ENCODE measurements at places on chromosomes 1 and 21.

- no peak for DNase-seq
These were observed 5.8 kb downstream of the IBA57 start for GRCh38 chr1:228171221-228171891.

- DNase-seq = no peak
These were observed 1.5 kb downstream of the ITSN1 start for GRCh38 chr21:33643658-33644311.

DNA sequence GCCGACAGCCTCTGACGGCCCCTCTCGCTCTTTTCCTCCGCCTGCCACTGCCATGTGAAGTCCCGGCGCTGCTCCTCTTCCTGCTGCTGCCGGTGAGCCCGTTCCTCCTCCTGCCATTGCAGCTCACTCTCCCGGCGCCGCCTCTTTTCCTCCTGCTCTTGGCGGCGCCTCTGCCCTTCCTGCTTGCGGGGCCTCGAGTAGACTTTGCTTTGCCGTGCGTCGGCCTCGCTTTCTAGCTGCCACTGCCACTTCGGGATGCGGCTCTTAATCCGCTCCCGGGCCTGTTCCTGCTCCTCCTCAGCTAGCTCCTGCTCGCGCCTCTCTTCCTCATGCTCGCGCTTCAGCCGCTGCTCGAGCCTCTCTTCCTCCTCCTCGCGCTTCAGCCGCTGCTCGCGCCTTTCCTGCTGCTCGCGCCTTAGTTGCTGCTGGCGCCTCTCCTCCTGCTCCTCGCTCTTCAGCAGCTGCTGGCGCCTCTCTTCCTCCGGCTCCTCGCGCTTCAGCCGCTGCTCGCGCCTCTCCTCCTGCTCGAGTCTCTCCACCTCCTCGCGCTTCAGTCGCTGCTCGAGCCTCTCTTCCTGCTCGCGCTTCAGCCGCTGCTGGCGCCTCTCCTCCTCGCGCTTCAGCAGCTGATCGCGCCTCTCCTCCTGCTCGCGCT lies 4.3 kb downstream of the TCHH start:
- DNase-seq = no peak

DNA sequence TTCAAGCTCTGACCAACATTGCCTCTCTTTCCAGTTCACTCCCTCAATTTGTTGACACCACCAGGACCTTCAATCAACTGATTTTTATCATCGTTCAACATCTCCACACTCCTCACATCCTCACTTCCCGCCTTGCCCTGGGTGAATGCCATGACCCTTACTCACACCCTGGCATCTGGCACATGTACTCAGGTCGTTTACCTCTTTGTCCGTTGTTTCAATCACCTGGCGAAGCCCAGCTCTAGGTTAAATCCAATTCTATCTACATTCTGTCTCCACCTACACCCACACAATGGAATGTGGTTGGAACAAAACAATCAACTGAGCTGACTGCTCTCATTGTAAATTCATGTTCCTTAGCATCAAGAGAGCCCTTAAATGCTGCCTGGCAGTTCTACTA lies 24.2 kb upstream of the TBX15 start:
- DNase-seq = no peak

DNA sequence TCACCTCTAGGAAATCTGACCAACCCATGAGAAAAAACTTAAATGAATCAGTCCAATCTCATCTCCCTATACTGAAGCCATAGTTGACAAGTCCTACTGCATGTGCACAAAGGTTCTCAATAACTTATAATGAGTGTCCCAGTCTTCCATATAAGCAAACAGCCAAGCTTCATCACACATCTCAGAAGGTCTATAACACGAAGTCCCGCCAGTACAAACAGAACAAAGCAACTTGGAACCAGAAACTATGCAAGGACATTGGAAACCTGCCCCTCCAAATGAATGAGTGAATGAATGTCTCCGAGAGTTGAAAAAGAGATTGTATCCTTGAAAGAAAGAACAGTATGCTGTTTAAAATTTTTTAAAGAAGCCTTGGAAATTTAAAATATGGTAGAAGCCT lies 53.6 kb upstream of the IPO9 start:
- DNase-seq = no peak

GRCh38 chr1:9207715-9208114 lies 26.9 kb upstream of the H6PD start:
- no peak for DNase-seq

DNA sequence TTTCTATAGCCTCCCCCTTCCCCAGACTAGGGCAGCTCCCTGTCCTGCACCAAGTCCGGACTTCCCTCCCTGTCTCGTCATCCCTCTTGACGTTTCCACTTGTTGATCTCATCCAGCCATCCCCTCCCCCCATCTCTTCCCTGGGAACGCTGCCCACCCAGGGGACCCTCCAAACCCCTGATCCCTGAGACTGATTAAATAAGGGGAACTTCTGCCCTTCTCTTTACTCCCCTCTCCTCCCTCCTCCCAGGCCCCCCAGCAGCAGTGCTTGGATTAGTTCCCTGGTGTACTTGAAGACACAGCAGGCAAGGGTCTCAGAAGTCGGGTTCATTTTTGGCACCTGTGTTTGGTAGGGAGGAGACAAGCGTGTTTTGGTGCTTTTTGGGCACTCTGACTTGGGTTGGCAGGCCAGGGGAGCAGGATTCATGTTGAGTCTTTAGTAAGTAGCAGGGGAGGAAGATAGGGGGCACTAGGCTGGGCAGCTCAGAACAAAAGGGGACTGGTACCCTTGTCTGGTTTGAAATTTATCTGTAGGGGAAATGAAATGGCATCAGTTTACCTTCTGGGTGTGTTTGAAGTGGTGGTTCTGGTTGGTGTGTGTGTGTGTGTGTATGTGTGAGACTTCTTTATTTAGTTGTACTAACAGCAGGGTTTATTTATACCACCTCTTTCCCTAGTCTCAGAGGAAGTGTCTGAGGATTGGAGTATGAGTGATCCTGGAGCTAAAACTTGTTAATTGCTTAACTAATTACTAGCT lies 11.1 kb downstream of the VANGL2 start:
- DNase-seq = no peak

DNA sequence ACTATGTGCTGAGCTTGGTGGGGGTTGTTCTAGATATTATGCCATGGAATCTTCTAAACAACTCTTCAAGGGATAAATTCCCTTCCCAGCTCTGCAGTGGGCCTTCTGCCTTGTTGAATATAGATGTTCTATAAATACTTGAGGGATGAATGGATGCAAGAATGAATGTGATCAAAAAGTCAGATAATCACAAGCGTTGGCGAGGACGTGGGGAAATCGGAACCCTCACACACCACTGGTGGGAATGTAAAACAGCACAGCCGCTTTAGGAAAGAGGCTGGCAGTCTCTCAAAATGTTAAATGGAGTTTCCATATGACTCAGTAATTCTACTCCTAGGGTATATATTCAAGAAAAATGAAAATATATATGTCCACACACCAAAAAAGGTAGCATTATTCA lies 19.0 kb downstream of the SDC3 start:
- DNase-seq = no peak

DNA sequence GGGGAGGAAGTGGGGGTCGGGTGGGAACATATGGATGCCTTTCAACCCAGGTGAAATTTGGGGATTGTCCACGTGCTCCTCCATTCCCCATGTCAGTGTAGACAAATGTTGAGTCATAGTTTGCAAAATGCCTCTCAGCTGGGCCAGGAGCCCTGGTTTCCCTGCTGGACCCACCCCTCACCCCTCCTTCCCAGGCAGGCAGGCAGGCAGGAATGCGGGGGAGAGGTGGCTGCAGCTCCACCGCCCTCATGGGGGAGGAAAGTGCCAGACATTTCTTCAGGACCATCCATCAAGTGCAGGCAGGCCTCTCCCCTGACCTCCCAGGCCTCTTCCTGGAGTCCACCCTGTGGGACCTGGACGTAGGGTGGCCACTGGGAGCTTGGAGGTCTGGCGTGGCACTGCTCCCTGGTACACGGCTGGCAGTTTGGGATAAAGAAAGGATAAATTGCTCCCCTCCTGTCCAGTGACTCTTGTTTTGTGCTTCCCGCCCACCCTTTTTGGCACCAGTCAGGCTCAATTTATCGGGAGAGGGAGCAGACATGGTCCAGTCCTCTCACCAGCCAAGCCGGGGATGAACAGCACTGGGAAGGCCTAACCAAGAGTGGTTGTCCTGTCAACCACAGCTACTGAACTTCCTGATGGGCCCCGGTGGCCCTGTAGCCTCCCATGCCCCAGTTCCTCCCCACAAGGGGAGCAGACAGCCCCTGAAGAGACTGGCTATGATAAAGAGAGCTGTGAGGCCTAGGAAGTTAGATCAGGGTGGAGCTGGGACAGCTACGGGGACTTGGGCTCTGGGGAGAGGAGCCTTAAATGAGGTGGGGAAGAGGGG lies 18.9 kb downstream of the NPR1 start:
- DNase-seq = peak; percentile 8

DNA sequence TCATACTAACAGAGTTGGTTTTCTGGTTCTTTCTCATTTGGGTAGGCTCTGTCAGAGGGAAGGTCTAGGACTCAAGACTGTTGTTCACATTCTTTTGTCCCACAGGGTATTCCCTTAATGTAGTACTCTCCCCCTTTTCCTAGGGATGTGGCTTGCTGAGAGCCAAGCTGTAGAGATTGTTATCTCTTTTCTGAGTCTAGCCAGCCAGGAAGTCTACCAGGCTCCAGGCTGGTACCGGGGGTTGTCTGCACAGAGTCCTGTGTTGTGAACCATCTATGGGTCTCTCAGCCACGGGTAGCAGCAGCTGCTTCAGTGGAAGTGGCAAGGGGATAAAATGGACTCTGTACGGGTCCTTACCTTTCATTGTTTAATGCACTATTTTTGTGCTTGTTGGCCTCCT lies 226.4 kb downstream of the LBR start:
- DNase-seq = no peak

DNA sequence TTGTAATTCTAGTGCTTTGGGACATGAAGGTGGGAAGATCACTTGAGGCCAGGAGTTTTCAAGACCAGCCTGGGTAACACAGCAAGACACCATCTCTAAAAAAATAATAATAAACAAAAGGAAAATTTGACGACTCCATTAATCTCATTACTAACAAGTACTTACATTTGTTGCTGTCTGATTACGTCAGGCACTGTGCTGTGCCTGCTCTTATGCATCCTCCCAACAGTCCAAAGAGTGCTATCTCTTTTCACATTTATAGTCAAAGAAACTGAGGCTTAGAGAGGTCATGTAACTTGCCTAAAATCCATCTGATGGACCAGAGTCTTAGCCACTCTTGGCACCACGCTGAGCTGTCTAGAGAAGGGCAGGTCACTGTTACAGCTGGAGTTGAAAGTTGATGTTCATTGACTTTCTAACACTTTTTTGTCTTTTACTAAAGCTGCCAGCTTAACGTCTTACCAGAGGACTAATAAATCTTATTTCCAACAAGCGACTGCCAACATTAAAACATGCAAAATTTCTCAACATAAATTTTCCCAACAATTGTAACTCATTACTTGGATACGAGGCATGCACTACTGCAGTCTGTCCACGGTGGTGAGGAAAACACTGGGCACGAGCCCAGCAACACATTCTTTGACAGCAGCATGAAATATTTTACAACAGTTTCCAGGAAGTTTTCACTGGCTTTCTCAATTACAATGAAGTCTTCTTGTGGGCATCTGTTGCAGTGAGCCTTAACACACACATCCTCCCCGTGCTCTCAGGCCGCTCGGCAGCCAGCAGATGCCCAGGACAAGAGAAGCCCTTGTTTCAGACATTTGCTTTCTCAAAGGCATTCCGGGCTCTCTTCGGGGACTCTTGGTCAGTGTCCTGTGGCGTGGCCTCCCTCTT lies 262.9 kb upstream of the PROX1 start:
- DNase-seq = no peak
